Stimulated activated CD4-positive, alpha-beta T cell treated with anti-CD3 and anti-CD28 coated beads, Interleukin-15, amount 100 ng/mL, for 1 hour (primary cell): ENCODE measurements at places on chromosomes 4 and X.

DNA sequence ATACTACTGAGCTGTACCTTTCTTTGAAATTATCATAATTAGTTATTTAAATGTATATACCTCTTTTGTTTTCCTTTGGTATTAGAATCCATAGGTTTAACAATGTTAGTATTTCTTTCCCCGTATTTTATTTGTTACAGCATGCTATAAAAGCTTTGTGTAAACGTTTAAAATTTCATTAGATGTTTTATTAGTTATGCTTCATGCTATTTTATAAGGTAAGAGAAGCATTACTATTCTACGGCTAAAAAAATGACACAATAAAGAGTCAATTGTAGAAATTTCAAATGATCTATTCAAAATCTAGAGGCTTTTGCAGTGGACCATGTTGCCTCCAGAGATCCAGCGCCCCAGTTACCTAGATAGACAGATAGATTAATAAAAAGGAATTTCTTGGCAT is 1203.3 kb upstream of the IGFBP7 start:
- DNase-seq, result no peak

- no peak for DNase-seq
Observed at GRCh38 chrX:152927858-152928760, 30.2 kb downstream of the ZNF185 start.

GRCh38 chr4:158649111-158649680 is 22.5 kb downstream of the C4orf46 start:
- no peak for DNase-seq

DNA sequence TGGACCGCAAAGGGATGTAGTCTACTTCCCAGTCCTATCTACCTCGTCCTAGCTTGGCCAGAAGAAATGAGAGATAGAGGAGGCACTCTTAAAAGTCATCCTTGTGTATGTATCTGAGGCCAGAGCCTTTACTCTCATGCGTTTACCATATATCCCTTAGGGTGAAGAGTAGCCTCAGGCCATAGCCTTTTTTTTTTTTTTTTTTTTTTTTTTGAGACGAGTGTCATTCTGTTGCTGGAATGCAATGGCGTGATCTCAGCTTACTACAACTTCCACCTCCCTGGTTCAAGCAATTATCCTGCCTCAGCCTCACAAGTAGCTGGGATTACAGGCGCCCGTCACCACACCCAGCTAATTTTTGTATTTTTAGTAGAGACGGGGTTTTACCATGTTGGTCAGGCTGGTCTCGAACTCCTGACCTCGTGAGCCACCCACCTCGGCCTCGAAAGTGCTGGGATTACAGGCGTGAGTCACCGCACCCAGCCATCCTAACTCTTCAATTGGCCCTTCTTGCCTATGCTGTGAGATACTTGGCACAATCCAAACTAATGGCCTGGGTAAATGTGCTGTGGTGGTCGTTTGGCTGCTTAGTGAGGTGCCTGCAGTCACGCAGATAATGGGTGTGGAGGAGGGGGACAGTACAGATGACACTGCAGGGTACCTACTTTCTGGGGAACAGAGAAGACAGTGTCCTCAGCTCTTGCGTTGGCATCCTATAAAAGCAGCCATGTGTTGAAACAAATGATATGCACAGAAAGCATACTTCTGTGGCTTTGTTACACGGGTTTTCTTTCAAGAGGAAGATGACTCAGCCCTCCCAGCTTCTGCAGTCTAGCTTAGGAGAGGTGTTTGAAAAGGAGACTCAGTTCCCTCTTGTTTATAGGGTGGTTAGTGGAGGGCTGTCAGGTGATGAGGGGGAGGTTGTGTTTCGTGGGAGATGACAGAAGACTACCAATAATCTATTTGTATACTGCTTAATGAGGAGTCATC is 10.4 kb upstream of the DGAT2L6 start:
- DNase-seq, result no peak

DNA sequence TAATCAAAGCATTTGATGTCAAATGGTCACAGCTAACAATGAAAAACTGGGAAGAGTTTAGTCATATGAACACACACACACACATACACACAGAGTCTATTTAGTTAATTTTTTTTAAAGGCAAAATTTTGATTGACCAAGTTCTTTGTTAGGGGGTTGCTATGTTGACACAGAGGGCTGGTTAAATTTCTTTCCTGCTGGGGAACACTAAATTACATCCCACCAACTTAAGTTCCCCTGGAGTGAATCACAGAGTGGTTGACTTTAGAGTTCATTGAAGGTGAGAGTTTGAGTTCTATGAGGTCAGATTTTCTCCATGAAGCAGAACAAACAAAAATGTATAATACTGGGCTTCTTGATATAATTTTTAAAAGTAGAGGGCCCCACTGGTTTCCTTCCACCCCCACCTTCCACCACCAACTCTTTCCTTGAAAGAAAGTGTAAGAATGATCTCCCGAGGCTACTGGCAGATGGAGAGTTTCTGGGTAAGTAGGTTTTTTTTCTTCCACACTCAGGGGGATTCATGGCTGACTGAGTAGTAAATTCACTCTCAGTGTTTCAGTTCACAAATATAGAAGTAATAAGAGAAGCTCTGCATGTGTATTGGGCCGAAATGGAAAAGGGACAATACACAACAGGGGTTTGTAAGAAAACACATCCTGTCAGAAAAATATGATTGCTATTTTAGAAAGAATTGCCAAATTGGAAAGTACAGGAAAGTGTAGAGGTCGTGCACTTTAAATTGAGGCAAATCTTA is 917.0 kb upstream of the LCORL start:
- DNase-seq, result no peak

DNA sequence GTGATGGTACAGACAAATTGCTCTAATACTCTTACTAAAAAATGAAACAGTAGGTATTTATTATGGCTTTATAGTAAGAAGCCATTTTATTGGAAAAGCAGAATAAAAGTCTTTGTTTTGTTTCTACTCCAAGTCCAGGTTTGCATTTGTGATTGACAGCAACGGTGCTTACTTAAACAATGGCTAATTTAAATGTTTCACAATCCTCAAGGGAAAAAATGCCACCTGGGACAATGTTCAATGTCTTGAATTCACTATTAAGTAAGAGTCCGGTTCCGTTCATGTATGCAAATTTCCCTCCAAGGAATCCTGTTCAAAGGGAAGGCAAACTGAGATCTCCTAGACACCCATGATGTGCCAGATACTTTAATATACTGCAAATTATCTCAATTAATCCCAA is 123.6 kb downstream of the RBM47 start:
- DNase-seq, result no peak

- no peak for DNase-seq
Observed at GRCh38 chrX:126824338-126825007, 4.9 kb downstream of the PRR32 start.

GRCh38 chr4:89664521-89664920 is 172.4 kb downstream of the SNCA start:
- DNase-seq, result no peak

DNA sequence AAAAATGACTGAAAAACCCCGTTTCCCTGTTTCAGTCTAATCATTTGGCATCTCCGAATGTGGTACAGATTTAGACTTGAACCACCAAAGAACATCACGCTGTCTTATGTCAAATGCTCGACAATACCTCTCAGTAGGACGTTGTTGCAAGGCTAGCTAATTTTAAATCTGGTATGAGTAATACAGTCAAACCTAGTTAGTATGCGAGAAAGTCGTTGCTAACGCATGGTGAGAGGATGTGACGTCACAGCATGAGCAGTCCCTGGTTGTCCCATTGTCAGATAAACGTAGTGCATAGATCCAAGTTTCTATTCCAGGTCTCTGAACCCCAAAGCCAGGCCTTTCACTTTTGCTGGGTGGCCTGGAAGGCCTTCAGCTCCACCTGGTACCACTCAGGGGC is 44.7 kb downstream of the SETD7 start:
- DNase-seq, result no peak

DNA sequence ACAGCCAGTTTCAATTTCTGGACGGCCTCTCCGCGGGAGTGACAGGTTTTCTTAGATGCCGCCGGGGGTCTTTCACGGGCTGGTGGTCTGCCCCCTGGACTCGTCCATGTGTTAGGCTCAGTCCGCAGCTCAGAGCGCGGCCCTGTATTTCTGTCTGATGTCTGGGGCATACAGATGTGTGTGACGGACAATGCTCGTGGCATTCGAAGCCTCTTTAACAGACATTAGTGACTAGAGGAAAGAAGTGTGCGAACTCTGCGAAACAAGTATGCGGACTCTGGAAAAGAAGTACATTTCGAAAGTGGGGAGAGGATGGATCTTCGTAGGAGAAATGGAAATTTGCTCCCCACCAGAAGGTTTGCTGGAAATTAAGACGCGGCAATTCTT is 793 bp upstream of the DCUN1D4 start:
- DNase-seq, result no peak

DNA sequence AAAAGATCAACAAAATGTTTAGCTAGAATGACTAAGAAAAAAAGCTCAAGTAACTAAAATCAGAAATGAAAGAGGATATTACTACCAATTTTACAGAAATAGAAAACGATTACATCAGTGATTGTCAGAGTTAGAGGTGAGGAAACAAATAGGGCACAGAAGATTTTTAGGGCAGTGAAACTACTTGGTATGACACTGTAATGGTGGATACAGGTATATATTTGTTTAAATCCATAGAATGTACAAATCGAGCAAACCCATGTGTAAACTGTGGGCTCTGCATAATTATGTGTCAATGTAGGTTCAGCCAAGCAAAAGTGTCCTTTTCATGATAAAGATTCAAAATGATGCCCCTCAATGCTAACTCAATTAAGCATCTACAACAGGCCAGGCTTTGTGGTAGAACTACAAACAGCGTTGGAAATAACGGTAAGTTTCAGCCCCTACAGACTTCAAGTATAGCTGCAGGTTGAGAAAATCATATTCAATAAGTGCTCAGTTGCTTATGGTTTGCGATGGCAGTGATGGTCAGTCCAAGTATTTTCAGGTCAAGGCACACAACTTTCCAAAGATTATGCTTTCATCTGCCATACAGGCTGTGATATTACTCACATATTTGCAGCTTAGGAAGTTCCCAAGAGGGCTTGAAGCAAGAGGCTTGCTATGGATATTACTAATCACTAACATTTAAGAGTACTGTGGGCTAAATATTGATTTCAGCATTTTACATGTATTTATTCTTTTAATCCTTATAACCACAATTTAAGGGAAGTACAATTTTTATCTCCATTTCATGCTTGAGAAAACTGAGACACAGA is 158.6 kb downstream of the TET2 start:
- no peak for DNase-seq

GRCh38 chr4:184014301-184014700 is 109.2 kb downstream of the STOX2 start:
- no peak for DNase-seq

DNA sequence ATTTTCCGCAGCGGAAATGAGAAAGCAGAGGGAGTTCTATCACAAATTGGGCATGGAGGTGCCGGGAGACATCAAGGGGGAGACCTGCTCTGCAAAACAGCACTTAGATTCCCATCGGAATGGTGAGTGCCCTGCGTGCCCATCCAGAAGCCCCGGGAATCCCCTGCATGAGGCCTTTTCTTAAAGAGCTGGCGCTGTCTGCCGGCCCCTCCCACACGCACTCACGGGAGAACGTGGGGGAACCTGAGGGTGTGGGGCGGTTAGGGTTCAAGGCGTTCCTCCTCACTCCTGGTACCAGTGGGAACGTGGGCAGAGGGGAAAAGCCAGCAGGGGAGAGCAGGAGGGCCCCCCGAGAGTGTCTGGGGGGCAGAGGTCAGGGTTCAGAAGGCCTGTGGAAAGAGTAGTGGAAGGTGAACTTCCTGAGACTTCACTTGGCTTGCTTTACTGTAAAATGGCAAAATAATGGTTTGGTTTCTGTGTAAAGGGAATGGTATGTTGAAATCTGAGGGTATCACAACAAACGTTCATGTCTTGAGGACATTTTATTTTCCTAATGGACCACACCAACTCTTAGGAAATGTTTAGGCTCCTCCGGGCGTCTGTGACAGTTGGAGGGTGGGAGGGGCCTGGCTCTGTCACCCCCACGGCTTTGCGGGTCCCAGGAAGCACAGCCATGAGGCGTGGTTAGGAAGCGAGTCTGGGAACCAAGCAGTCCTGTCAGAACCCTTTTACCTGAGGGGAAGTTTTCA is 38.0 kb downstream of the PCGF3 start:
- no peak for DNase-seq

DNA sequence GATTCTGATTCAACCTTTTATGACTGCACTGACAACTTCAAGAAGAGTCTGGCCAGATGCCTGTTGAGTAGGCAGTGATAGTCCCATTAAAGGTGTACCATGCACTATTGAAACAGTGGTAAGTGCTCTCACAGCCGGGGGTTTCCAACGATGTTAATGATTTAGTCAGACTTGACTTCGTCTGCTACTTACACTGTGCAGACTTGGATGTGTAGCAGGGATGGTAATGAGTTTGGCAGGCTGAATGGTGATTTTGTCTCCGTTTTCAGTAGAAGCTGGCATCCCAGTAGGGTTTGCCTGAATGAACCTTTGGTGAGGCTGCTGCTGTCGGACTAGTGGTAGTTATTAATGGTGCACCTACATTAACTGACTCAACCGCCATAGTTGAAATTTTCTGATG is 52.0 kb upstream of the TMSB15B start:
- no peak for DNase-seq

GRCh38 chr4:41655177-41655576 is 93.3 kb downstream of the PHOX2B start:
- DNase-seq, result no peak

- DNase-seq, result no peak
Observed at GRCh38 chr4:54231768-54232688, 2.9 kb downstream of the PDGFRA start.

- no peak for DNase-seq
Observed at GRCh38 chr4:12177416-12177815, 748.7 kb upstream of the HS3ST1 start.

DNA sequence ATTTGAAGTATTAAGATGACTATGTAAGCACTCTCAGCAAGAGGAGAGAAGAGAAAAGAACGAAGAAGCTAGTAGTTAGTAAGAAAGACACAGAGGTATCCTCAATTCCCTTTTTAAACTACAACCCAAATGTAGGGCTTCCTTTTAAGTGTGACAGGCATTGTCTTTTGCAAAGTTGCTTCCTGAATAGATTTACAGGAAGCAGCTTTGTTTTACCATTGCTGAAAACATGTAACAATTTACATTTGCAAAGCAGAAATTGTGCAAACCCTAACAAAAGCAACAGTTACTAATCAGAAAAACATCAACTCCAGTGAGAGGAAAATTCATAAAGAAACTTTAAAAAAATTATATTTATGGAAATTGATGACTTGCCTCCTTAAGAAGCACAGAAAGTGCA is 96.4 kb downstream of the FAM13A start:
- DNase-seq, result no peak

DNA sequence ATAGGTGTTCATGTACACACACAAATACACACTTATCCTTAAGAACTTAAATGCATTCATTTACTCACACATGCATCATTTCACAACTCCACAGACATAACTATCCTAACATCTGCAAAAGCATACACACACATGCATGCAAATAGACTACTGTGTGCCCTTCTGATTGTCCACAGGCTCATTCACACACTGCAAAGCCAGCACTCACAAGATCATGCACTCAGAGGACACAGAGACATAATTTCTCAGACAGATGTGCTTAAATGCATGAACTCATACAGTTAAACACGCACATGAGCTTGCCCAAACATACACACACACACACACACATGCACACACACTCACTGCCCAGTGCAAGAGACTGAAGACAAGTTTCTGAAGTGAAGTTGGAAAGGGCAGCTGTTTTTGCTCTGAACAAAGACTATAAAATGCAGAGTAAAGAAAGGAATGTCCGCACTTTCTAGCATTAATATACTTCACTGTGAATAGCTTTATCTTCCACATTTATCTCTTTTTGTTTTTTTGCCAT is 1018.0 kb upstream of the HS3ST1 start:
- no peak for DNase-seq
